Keratinocyte (primary cell): ENCODE measurements at places on chromosomes 16 and 17.

GRCh38 chr16:8847623-8848022 lies 21.2 kb downstream of the CARHSP1 start:
- no peak for DNase-seq

GRCh38 chr17:21211825-21212479 lies 2.0 kb downstream of the TMEM11 start:
- DNase-seq: no peak

DNA sequence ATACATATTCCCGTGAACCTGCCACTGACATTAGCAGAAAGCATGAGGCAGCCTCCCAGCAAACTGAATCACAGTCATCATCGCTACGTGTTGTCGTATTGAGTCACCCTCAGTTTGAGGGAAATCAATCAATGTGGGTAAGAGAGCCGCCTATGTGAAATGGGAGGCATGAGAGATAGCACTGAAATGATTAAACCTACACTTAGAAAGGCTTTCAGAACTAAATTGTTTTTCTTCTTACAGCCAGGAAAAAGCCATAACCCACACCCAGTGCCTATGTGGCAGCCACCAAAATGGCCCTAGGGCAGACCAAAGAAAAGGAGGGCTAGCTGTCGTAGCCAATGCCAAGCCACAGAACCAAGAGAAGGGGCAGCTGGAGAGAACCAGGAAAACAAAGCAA lies 90.5 kb downstream of the ADAMTS18 start:
- no peak for DNase-seq

GRCh38 chr17:8062435-8062806 lies 23.6 kb downstream of the ALOX15B start:
- no peak for DNase-seq

GRCh38 chr16:55390630-55391237 lies 66.7 kb downstream of the IRX6 start:
- DNase-seq: no peak

DNA sequence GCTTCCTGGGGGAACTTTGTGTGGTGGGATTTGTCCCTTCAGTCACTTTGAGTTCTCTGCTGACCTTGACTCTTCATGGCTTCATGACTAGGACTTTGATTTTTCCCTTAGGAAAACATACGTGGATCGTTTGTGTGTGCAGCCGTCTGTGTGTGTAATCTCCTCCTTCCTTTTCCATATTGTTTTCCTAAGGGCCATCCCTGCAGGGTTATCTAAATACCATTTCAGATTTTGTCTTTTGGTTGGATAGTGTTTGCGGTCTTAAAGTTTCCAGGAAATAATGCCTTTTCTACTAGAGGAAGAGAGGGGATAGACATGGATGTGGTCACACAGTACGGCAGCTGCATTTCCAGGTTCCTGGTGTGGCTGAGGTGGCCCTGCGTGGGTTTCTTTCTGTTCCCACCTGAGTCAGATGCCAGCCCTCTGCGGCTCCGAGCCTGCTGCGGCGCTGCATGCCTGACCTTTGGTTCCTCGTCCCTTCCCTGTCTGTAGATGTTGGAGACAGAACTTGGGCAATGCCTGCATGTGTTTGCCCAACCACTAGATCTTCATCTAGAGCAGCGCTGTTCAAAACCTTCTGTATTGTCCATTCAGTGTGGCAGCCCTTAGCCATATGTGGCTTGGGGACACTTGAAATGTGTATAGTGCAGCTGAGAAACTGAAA lies 72.0 kb upstream of the LGALS9 start:
- DNase-seq: no peak

- no peak for DNase-seq
These were observed 3.9 kb downstream of the LPO start for GRCh38 chr17:58242171-58242784.

DNA sequence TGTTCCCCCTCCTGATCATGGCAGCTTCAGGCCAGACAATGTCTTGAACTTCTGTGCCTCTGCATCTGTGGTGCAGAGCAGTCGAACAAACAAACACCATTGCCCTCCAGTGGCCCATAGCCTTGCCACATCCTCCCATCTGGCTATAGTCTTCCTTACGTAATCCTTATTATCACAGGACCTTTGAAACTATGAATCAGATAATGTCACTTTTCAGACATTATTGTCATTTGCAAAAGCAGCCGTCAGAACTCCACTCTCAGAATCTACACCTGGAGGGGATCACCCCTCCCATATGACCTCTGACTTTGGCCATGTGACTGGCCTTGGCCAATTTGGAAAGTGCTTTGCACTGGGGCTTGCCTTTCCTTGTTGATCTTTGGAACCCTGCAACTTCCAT lies 387.3 kb downstream of the MAF start:
- no peak for DNase-seq

DNA sequence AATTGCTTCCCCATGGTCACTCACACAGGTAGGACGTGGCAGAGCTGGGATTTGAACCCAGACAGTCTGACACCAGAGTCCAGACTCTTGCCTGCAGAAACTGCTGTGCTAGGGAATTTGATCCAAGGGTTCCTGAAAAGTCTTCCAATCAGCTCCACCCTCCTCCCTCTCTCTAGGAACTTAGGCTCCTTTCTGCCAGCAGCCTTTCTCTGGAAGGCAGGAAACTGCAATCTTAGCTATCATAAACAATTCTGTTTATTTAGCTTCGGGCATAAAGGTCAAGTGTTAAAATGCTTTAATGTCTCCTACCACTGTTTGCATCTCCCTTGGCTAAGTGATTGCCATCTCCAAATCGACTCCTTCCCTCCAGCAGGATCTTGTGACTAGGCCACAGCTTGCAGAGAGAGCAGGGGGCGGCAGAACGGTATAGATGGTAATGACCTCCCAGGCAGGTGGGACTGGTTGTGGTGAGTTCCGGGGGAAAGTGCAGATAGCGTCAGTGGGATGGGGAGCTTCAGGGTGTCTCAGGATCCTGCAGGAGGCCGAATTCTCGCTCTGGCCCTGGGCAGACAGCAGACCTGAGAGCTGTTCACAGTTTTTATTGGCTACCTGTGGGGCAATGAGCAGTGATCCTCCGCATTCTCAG lies 882.4 kb upstream of the EEF2KMT start:
- DNase-seq: no peak

- DNase-seq: peak; percentile 82
These were observed 1.9 kb upstream of the LCMT1 start for GRCh38 chr16:25109643-25110042.

DNA sequence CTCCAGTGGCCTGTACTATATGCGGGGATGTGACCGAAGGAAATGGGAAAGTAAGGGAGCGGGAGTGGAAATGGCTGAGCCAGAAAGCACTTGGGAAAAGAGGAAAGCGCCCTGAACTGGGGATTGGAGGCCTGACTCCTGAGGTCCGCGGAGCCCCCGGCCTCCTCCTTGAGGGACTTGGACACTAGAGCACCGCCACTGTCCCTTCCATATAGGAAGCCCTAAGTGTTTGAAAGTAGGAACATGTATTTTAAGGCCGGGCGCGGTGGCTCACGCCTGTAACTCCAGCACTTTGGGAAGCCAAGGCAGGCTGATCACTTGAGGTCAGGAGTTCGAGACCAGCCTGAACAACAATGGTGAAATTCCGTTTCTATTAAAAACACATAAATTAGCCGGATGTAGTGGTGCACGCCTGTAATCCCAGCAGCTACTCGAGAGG lies 530 bp upstream of the ZDHHC7 start:
- no peak for DNase-seq

DNA sequence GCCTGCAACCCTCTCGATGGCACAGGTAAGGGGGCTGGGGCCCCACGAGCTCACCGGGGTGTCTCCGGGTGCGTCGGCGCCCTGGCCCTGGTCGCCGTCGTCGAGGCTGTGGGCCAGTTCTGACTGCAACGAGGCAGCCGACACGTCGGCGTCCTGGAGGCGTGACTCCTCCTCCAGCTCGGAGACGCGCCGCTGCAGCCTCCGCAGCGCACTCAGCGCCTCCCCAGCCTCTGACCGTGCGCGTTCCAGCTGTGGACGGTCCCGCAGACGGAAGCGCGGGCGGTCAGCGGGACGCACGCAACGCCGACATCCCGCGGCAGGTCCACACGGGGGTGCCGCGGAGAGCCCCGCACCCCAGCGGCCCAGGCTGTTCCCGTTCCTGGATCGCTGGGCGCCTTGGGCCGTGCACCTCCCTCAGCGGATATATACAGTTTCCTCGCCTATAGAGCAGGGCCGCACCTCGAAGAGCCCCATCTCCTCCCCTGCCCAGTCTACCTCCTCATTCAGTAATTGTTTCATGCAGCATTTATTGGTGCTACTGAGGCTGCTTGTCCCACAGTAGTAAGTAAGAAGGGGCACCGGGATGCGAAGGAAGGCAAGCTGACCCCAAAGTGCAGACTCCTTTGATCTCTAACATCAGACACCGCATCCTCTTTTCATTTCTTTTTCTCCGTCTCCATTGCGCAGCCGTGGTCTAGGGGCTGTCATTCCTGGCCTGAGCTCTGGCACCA lies 5.8 kb downstream of the THOC6 start:
- DNase-seq: no peak

DNA sequence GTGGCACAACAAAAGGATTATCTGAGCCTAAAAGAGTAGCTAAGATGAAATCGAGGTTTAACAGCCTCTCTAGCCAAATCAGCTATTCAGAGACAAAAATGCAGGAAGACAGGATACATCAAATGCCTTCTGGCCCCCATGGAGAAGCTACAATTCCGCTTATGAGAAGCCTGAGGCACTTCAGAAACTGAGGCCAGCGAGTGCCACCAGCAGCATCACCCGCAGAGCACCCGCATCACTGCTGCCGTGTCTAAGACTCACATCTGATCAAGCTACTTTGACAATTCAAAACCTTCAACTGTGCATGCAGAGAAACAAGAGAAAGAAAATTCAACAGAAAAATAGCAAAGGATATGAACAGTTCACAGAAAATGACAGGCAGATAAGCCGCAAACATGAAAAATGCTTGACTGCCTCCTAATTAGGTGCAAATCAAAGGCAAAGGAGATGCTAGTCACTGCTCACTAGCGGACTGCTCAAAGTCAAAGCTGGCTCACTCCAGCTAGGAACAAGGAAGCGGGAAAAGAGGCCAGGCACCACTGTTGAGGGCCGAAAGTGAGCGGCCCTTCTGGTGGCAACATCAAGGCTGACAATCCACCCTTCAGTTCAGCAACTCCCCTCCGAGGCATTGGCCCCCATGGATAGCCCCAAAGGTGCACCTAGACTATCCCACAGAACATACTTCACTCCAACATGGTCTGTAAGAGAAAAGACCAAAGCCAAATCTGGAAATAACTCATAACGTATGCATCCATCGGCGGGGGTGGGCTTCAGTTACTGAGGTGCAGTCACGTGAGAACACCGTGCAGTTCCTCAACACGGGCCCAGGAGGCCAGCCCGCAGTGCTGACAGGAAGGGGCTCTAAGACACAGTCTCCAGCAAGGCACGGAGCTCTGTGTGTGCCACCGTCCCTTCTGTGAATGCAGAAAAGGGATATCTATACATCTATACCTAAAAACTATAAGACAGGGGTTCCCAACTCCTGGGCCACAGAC lies 12.0 kb downstream of the MTHFSD start:
- no peak for DNase-seq

DNA sequence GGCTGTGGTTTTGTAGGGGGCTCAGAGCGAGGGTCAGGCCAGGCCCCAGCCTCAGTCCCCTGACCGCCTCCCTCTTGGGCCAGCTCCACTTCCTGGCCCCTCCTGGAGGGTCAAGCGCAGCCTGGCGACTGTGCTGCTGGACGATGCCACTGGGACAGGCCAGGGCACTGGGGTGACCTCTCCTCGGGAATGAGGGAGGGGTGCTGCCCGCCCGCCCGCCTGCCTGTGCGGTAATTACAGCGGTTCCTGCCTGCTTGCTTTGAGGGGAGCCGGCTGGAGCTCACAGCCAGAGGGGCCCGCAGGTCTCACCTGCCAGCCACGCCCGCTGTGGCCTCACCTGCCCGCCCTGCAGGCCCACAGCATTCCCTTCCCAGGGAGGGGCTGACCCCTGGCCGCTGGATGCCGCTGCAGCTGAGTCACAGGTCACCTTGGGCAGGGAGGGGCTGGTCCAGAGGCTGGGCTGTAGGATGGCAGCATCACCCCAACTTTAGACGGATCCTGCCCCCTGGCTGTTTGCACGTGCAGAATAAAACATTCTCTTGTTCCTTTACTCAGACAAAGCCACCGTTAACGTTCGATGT lies 76.7 kb upstream of the CBX4 start:
- DNase-seq: peak; percentile 40

DNA sequence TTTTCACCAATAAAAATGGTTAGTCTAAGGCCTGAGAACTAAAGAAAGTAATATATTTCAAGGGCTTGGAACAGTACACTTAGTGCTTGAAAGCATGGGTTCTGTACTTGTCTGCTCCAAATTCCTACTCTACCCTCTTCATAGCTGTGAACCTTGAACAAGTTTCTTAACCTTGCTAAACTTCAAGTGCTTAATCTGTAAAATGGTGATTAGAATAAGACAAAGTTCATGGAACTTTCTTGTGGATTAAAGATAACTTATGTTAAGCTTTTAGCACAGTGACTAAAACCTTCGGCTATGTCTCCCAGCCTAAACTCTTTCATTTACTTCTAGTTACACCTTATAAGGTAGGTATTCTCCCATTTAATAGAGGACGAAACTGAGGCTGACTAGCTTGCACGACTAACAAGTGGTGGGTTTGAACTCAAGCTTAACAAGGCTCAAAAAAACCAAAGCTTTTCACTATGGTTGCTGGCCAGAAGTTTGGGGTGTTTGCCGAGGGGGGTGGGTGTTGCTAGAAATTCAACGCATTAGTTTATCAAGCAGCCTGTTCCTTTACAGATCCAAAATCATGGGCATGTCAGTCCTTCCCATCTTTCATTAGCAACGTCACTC lies 28.8 kb downstream of the CDRT4 start:
- DNase-seq: no peak

GRCh38 chr16:27245276-27246172 lies 23.0 kb downstream of the NSMCE1 start:
- no peak for DNase-seq

- DNase-seq: no peak
These were observed 108.2 kb downstream of the N4BP1 start for GRCh38 chr16:48501516-48502377.

DNA sequence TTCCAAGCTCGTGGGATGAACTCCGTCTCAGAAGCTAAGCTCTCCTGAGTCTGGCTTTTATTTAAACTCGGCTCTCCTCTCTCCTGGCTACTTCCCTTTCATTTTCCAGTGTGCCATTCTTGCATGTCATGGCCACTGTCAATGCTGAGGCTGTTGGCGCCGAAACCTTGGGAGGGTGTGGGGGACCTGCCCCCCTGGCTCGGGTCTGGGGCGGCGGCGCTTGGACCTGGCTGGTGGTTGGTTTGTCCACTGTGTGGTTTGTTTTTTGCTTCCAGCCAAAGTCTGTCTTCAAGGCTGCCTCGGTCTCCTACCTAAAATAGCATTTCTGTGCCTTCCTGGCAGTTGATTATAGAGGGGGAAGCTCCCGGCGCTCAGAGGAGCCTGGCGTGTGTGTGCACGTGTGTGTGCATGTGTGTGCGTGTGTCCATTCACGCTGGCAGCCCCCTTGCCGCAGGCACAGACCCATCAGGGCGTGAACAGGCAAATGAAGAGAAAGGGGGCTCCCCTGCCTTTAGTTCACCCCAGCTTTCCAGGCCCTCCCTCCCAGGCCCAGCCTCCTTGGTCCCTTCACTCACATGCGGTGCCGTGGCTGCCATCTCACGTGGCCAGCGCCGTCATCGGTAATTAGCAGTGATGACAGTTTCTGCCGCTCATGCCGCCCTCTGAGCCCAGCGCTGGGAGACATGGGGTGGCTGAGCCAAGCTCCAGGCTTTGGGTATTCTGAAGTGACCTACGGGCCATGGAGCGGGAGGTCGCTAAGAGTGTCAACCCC lies 179.9 kb downstream of the SEC14L1 start:
- no peak for DNase-seq
